CD4-positive, alpha-beta T cell treated with Interleukin-15 for 4 hours (primary cell): ENCODE measurements at places on chromosomes 11 and 22.

DNA sequence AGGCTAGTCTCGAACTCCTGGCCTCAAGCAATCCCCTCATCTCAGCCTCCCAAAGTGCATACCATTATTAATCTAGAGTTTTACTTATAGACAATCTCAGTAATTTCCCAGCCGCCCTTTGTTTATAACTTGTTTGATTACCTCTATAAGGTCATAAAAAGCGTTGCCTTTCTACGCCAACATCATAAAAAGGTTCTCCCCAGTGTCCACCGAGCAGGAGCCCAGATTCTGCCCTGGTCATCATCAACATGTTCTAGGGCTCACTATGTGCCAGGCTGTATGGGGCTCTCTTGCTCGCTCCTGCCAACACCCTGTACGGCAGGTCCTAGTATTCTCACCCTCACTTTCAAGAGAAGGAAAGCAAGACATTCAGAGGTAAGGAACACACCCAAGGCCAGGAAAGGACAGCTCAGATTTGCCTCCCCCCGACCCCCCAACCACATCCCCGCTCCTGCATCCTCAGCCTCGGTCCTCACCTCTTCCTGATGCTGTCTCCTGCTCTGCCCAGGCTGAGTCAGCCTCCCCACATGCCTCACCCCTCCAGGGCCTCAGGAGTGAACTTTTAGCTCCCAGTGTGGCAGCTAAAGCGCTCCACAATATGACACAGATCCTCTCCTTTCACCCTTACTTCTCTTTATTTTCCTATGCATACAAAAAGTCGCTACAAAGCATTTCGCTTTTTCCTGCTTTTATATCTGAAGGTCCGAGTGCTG, 14.3 kb downstream of the ARFGAP3 start:
- DNase-seq, result no peak

GRCh38 chr11:83140691-83141455, 16.1 kb upstream of the PCF11 start:
- DNase-seq, result no peak

- DNase-seq, result no peak
Observed at GRCh38 chr11:101872171-101872882, 42.5 kb upstream of the CEP126 start.

GRCh38 chr11:133541720-133542095, 9.4 kb upstream of the OPCML start:
- no peak for DNase-seq

DNA sequence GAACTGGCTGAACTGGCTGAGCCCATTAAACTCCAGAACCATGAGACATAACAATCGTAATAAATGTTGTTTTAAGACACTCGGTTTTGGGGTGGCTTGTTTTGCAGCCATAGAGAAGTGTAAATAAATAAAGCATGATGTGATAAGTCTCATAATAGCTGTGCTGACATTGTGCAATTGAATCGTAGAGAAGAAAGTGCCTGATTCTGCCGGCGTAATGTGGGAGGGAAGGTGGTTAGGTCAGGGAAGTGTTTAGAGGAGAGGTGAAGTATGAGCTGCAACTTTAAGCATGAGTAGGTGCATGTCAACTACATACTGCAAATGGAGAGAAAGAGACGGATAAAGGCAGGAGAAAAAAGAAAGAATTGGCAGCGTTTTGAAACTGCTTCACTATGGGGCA, 217.1 kb downstream of the BLID start:
- no peak for DNase-seq

- no peak for DNase-seq
Observed at GRCh38 chr22:17674152-17674551, 35.6 kb downstream of the BCL2L13 start.

- no peak for DNase-seq
Observed at GRCh38 chr11:75527938-75528735, 2.4 kb upstream of the GDPD5 start.

- DNase-seq, result no peak
Observed at GRCh38 chr22:33747576-33748180, 172.6 kb downstream of the LARGE1 start.

DNA sequence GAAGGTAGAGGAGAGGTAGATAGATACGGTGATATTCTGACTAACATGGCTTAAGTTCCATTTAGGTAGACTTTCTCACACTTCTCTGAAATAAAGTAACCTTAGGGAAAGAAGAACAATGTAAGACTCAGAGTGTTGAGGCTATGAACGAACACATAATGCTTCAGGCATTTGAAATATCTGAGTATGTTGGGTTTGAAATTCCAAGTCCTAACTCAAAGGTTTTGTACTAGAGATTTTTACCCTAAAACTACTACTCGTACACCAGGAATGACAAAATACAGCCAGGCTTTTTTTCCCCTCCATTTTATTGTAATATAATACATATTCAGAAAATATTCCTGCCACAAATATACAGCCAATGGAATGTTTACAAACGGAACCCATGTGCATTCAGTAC, 592.6 kb downstream of the ETS1 start:
- DNase-seq, result no peak

DNA sequence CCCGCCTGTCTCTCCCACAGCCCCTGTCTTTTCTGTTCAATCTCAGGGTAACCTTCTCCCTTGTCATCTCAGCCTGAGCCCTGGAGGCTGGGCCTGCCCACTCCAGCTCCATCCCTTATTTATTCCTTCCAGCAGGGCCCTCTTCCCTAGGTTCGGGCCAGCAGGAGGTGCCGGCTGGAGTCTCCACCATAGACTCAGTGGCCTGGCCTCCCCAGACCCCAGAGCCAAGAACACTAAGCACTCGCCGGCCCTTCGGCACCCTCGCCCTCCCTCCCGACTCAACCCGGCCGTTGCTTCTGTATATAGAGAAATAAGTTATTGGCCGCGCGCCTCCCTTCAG, 1.4 kb upstream of the RAB1B start:
- DNase-seq, result no peak

DNA sequence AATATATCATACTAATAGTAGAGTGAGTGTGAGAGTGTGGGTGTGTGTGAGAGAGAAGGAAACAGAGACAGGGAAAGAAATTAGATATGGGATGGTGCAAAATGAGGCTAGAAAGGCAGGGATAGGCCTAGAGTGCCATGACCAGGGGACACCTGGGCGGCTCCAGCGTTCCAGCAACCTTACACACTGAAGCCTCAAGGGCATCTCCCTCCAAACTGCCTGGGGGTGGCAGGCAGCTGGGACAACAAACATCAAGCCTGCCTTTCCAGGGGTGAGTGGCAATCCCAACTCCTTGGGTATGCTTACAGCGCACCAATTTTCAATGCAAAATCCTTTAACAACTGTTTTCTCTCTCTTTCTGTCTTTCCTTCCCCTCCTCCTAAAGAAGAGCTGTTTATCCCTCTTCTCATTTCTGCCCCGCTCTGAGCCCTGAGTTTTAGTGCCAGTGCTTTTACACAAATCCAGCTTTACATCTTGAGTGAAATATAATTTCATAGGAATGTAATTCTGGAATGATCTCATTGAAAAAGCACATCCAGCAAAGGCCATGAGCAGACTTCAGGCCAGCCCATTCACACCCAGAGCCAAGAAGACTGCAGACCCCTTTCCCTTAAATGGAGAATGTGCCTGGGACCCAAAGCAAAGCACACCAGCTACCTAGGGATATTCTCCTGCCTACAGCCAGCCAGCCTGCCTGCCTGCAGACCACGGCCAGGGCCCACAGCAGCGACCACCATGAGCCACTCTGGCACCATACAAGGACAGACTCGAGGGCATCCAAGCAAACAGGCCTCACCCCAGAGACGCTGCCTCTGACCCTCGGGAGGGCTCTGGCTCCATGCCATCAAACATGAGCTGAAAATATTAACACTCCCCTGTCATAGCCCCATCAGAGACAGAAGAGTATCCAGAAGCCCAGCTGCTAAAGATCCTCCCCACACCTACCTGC, 90.3 kb downstream of the RPL27A start:
- no peak for DNase-seq

GRCh38 chr11:72631806-72632731, 42.2 kb downstream of the PDE2A start:
- DNase-seq, result no peak

- no peak for DNase-seq
Observed at GRCh38 chr11:57379732-57380131, 1.2 kb downstream of the PRG3 start.
